ENCODE measurements at places on chromosomes 1 and 21.

GRCh38 chr21:45365608-45366241, 39.2 kb upstream of the COL18A1 start:
- no peak for DNase-seq

GRCh38 chr1:107993920-107994319, 28.9 kb upstream of the VAV3 start:
- no peak for DNase-seq

DNA sequence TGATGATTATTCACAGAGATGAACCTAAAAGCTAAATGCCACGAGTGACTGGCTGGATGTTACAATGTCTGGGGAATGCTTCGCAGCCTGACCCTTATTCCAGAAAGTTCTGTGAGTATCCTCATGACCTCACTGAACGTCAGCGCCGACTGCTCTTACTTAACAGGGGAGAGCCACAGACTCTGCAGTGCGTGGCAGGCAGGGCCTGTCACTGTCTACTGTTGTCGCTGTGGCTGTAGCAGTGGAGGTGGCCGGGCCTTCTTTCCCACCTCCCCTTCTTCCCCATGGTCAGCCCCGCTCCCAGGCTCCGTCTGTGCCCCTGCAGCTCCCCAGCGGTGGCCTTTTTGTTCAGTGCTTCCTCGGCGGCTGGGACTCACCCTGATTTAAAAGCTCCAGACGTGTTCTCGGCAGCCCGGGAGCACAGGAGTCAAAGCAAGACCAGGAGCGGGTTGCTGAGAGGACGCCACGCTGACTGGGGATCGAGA, 52.2 kb upstream of the TARBP1 start:
- no peak for DNase-seq

DNA sequence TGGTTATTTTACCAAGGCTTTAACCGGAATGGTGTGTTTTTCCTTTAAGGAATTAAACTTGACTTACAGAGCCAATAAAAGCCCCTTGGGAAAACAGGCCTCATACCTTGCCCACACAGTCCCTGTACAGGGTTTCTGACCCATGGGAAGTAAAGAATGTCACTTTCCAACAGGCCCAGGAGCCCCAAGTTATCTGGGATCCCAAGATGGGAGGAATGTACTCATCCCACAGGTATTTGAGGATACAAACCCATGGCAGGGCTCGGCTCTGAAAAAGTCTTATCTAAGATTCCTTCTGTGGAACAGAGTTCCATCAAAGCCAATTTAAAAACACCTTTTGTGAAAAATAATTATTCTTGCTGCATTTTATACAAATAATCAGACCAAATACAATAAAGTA, 15.3 kb upstream of the COX20 start:
- DNase-seq: no peak

DNA sequence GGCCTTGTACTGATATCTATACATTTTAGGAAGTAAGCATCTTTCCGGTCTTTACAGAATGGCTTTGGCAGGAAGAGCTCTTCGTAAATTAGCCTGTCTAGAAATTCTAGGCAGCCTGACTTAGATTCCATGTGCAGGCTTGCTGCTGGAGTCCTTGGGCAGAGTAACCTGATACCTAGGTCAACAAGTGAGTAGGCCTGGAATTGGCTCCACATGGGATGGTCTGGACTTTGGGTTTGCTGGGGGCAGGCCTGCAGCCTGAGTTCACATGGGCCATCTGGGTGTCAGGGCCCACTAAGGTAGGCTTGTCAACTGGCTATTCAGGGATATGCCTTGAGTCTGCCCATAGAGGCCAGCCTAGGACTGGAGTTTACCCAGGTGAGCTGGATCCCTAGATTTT, 59.6 kb upstream of the CYYR1 start:
- DNase-seq: no peak

DNA sequence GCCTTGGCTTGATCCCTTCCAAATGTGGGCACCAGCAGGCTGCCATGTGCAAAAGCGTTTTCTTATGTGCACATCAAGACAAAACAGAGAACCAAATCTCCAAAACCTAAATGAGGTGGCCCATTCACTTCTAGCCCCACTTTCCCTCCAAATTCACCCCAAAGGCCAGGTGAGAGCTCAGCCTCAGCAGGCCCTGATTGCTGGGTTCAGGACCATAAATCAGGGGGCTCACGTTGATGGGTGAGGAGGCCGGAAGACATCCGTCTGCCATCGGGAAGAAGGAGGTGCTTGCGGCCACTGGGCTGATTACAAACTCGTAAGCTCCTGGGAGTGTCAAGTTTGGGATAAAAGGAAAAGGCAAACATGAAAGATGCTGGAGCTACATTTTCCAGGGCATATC, 86.7 kb upstream of the CLDN14 start:
- no peak for DNase-seq

GRCh38 chr1:39898191-39898590, 3.5 kb downstream of the MYCL start:
- DNase-seq: no peak

GRCh38 chr1:234627009-234627950, 17.3 kb upstream of the IRF2BP2 start:
- no peak for DNase-seq

- DNase-seq: no peak
Measured at GRCh38 chr21:34826836-34827235, 158.0 kb downstream of the CLIC6 start.

GRCh38 chr1:115076384-115076915, 12.9 kb downstream of the TSPAN2 start:
- no peak for DNase-seq

DNA sequence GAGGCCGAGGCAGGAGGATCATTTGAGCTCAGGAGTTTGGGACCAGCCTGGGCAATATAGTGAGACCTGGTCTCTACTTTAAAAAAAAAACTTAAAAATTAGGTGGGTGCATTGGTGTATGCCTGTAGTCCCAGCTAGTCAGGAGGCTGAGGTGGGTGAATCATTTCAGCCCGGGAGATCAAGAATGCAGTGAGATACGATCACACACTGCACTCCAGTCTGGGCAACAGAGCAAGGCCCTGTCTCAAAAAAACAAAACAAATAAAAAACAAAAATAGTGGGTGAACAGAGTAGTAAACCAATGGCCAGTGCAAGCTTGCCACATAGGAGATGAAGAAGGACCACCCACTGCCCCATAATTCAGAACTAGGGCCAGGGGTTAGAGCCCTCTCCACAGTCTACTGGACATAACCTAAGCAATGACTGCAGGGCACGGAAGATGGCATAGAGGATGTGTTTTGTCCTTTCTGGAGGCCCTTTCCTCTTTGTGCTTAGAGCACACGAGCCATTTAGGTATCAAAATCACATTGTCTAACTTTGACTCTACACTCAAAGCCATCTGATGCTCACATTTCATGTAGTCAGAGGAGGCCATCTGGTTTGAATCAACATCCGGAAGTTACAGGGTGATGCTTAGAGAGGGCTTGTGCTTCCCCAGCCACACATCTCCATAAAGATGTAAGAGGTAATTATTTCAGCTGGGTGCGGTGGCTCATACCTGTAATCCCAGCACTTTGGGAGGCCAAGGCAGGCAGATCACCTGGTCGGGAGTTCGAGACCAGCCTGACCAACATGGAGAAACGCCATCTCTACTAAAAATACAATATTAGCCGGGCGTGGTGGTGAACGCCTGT, 12.6 kb downstream of the CD2 start:
- no peak for DNase-seq

DNA sequence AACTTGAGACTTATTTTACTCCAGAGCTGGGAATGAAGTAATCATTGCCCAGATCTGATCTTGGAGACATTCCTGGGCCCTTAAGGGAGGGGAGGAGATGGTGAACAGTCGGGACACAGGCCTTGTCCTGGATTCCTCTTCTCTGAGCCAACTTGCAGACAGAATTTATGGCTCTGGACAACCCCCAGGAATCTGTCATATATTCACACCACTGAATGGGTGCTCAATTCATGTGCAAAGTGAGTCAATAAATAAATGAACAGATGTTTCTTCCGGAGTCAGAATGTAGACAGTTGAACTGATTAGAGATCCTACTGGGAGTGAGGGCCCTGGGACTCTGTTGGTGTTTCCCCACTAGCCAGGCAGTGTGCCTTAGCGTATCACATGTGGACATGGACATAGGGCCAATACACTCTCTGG, 2.6 kb downstream of the TUFT1 start:
- no peak for DNase-seq

DNA sequence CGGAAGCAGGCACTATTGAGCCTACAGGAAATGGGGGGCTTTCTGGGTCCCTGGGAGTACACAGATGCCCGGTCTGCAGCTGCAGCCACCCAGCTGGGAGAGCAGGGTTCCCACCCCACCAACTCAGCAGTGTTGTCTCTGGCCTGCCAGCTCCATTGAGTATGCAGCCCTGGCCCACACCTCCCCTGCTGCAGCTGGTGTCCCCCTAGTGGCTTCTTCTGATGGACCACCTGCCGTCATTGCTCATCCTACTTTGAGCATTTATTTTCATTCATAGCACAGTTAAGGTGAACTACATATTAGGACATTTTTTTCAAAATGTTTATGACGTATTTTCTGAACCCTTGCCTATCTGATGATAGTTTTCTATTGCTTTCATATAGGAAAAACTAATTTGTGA, 189.8 kb upstream of the LYPLAL1 start:
- DNase-seq: no peak

GRCh38 chr1:203353486-203353885, 2.6 kb upstream of the FMOD start:
- no peak for DNase-seq
